NCI-H345 (cell line): ENCODE measurements at places on chromosomes 16 and 17.

- DNase-seq: no peak
Observed at GRCh38 chr17:33404070-33404819, 111.2 kb upstream of the ASIC2 start.

GRCh38 chr17:50169881-50170459 lies 4.2 kb downstream of the SGCA start:
- no peak for DNase-seq

DNA sequence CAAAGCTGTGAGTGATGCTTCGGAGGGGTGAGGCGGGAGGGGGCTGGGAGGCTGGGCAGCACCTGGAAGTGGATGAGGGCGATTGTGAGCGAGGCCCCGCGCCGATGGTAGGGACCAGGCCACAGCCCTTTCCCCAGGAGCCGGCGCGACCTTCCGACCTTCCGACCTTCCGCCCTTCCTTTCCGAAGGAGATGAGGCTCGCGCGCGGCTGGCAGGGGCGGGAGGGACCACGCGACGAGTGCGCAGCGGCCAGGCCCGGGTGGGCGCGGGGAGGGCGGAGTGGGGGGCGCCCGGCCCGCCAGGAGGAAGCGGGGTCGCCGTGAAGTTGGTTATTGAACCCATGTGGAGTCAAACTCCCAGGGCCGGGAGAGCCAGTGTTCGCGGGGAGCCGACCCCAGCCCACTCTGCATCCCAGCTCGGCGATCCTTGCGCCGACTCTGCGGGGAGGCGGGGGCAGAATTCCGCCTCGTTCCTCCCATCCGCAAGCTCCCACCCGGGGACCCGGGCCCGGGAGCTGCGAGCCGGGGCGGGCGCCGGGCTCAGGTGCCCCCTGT lies 56.6 kb downstream of the RAP1GAP2 start:
- DNase-seq: no peak

DNA sequence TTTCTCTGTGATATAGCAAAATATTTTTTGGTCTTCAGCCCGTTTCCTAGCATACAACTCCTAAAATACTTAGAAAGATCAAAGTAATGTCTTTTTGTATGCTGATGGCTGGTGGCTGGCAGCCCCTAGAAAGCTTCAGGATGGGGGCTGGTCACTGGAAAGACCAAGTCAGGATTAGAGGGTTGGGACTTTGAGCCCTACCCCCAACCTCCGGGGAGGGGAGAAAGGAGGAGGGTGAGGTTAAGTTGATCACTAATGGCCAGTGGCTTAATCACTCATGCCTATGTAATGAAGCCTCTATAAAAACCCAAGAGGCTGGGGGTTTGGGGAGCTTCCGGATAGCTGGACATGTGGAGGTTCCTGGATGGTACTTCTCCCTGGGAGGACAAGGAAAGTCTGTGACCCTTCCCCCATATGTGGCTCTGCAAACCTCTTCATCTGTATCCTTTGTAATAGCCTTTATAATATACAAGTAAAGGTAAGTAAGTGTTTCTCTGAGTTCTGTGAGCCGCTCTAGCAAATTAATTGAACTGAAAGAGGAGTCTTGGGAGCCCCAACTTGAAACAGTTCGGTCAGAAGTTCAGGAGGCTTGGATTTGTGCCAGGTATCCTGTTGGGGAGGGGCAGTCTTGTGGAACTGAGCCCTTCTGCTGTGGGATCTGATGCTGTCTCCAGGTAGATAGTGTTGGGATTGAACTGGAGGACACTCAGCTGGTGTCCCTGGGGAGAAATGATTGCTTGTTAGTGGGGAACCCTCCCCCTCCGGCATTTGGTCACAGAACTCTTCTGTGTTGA lies 3.5 kb downstream of the SLC7A6 start:
- DNase-seq: peak; percentile 39

- no peak for DNase-seq
Observed at GRCh38 chr16:75746359-75746758, 20.1 kb upstream of the CPHXL start.

DNA sequence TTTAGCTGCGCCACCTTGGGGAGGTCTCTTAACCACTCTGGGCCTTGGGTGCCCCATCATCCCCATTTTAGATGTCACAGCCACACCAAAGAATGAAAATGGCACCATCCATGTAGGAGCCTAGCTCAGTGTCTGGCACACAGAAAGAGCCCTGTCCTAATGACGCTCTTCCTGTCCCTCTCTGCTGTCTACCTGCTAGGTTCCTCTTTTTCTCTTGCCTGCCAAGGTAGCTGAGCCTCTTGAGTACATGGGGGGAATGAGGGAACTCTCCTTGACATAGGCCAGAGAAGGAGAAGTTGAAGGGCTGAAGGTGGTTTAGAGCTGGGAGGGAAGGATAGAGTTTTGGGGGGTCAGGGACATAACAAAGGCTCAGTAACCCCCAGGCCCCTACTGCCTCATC lies 1.8 kb downstream of the RUNDC3A start:
- DNase-seq: no peak

DNA sequence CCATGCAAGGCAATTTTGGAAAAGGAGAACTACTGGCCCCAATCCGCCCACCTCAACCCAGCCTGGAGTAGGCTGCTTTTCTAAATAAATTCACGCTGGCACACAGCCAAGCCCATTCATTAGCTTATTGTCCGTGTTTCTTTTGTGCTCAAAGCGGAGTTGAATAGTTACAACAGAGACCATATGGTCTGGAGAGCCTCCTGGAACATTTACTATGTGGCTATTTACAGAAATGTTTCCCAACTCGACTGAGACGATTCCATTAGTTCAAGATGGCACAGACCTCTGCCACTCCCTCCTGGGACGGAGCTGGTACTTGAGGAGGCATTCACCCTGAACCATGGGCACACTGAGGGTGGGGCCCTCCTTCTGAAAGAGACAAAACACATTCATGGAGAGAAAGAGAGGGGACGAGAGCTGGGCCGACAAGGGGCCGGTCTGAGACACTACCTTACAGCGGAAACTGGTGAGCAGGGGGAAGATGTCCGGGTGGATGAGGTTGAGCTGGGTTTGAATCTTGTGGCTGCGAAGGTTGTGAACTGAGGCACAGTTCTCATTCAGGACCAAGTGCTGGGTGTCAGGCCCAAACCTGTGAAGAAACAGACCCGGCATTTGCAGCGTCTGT lies 15.7 kb downstream of the ELAC2 start:
- DNase-seq: peak; percentile 72

DNA sequence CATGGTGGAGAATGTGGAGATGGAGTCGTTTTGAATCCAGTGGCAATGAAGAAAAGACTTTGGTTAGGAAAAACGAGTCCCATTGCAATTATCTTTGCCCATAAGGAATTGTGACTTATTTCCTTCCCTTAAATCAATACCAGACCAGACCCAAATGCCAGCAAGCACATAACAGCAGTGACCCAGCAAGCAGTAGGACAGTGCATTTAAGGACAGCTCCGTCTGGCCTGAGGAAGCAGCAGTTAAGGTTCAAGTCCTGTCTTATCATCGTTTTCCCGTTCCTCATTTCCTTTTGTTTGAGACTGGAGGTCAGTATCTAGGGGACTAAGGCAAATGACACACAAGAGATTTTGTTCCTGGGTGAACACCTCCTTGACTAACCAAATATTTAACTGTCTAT lies 74.6 kb upstream of the FAM20A start:
- no peak for DNase-seq

DNA sequence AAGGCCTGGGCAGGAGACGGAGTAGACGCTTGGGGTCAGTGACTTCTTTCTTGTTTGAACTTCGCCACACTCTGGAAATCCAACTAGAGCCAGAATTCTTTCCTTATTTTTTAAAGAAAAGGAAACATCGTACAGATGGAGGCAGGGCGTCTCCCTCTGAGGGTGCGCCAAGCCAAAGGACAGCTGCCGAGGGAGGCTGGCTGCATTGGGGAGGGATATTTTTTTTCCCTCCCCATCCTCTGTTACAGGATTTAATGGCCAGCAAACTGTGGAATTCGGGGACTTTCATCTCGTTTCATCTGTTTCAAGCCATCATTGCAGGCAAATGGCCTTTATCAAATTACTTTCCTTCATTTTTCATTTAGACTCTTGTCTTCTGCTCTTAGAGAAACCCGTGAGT lies 15.9 kb downstream of the CDK5R1 start:
- DNase-seq: no peak

GRCh38 chr16:6892966-6893365 lies 439.7 kb upstream of the RBFOX1 start:
- DNase-seq: no peak

DNA sequence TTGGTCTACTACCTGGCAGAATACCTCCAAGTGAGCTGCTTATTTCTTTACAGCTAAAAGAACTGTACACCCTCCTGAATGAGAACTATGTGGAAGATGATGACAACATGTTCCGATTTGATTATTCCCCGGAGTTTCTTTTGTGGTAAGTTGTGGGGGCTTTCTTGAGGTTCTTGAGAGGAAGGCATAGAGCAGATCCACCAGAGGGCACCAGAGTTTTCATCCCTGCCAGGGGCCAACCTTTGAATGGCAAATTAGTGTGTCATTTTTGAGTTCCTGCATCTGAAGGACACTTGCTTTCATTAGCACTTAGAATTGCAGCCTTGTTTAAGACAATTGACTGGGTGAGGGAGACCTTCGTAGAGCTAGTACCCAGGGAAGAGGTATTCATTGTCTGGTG lies 35.0 kb downstream of the NMT1 start:
- DNase-seq: no peak

DNA sequence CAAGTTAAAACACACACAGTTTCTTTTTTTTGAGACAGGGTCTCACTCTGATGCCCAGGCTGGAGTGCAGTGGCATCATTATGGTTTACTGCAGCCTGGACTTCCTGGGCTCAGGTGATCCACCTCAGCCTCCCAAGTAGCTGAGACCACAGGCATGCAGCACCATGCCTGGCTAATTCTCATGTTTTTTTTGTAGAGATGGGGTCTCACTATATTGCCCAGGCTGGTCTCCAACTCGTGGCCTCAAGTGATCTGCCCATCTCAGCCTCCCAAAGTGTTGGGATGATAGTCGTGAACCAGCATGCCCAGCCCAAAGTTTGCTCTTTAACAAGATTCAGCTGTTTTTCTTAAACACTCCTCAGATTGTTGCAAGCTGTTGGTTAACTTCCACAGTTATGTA lies 39.0 kb downstream of the PRPSAP2 start:
- no peak for DNase-seq

- DNase-seq: no peak
Observed at GRCh38 chr17:39997543-39997942, 16.9 kb downstream of the PSMD3 start.

GRCh38 chr16:27859020-27859419 lies 204.5 kb downstream of the GSG1L start:
- no peak for DNase-seq

GRCh38 chr17:2093349-2093748 lies 38.4 kb downstream of the HIC1 start:
- DNase-seq: no peak

GRCh38 chr16:81602256-81602776 lies 157.7 kb downstream of the CMIP start:
- DNase-seq: no peak

DNA sequence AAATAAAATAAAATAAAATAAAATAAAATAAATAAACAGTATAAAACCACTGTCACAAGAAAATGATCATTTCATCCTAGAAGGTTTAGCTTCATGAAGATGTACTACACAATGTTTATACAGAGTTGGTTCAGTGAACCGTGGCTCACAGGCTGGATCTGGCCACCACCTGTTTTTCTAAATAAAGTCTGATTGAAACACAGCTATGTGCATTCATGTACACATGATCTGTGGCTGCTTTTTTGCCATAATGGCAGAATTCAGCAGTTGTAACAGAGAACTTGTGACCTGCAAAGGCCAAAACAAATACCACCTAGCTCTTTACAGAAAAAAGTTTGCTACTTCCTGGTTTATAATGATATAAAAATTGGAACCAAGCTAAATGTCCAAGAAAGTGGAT lies 12.6 kb upstream of the RPRML start:
- no peak for DNase-seq

- no peak for DNase-seq
Observed at GRCh38 chr17:41026715-41027471, at the start of gene KRTAP1-5. KRTAP1-5 (minus strand) TSS chr17:41027208; CDS start chr17:41027155, 53 bp downstream.

GRCh38 chr17:6108382-6108781 lies 38.2 kb downstream of the WSCD1 start:
- no peak for DNase-seq

GRCh38 chr17:43732958-43733357 lies 25.6 kb downstream of the SOST start:
- DNase-seq: no peak

- DNase-seq: no peak
Observed at GRCh38 chr16:50941681-50942080, 199.8 kb downstream of the CYLD start.

GRCh38 chr17:60352569-60352968 lies 39.4 kb downstream of the USP32 start:
- no peak for DNase-seq

- peak; percentile 40 for DNase-seq
Observed at GRCh38 chr16:31181102-31181830, 1.3 kb downstream of the FUS start.

- no peak for DNase-seq
Observed at GRCh38 chr17:79840989-79841286, 1.7 kb upstream of the CBX4 start.

DNA sequence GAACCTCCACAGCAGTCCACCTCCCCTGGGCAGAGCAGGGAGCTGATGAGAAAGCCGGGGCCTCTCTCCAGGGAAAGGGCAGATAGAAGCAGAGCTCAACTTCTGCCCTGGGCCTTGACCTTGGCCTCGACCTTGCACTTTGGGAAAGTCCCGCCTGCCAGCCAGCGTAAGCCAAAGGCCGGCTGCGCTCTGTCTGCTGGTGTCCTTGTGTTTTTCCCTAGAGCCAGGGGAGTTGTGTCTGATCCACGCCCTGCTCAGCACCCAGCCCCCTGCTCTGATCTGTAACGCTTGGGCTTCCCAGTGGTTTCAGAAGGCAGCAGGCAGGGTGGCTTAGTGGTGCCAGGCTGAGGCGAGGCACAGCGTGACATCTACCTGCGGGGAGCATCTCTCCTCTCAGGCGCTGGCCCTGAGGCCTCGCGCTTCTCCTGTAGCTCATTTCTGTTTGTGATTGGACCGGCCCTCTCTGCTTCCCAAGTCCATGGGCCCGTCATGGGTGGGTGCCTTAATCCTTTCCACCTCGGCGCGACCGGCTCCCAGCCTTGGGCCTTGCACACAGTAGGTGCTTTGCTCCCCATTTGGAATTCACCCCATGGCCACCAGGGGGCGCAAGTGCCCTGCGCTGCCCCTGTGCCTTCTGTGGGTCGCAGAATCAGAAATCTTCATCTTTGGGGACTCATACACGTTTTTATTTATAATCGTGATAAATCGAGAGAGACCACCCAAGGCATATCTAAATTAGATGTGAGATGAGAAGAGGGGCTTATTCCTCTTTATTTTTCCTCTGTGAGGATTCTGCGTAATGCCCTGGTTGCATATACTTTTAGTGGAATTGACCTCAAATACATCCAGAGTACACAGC lies 24.2 kb downstream of the SGSH start:
- DNase-seq: no peak

DNA sequence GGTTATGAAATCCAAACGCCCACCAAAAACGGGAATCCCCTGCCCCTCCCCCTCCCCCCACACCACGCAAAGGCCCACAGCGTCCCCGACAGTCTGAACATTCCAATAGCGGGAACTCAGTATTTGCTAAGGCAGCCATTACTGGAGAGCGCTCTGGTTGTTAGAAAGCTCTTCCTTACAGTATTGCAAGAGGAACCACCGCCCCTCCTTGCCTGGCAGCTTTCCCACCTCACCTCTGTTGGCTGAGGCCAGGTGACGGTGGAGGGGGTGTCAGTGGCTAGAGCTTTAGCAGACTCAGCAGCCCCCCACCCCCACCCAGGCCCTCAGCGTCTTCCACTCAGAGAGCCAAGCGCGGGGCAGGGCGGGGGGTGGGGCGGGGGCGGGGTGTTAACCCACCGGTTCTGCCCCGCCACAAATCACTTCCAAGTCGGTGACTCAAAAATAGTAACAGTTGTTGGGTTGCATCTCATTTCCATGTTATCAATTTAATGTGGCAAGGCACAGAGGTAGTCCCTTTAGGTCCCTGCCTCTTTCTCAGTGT lies 2.2 kb upstream of the PLEKHH3 start:
- DNase-seq: peak; percentile 79
